ENCODE measurements at places on chromosomes 12 and 14. TPM values are rescaled to one million over a fixed set of nuclear protein-coding genes. Genes with fewer than 3 reads are reported as not detected.

Gene KRT83
- not detected for total RNA-seq

Gene LRP1-AS
- total RNA-seq, result not detected

Gene SERPINA3
- 0.11 TPM for total RNA-seq

Gene MYO1H
- not detected for total RNA-seq

Gene CHST11
- total RNA-seq, result 3.7 TPM

Measured in HFFc6 (cell line).